ENCODE measurements at places on chromosomes 13 and 19.

- DNase-seq, result no peak
Observed at GRCh38 chr13:48539550-48539949, 6.7 kb upstream of the RCBTB2 start.

DNA sequence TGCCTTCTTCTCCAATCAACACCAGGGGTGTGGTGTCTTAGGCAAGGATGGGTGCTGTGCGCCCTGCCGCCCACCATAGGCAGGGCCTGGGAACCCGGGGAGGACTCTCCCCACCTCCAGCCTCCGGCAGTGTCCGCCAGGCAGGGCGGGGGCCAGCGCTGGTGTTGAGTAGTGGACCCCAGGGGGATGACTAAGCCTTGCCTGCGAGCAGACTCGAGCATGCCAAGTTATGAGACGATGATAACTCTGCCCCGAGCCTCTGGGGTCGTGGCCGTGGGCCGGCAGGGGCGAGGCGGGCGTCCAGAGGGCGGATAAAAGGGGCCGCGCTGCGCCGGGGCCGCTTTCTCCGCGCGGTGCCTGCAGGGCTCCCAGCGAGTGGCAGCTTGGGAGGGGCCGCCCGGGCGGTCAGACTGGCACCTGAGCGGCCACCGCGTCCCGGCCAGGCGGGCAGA lies at the start of gene MEDAG:
TSS of gene MEDAG (plus strand) at position 340 of the 452 bp plus-strand sequence. CDS start 245 bp downstream, outside the sequence.
- peak; percentile 85 for DNase-seq

GRCh38 chr19:19256072-19256969 lies 16.8 kb downstream of the TM6SF2 start:
- no peak for DNase-seq

DNA sequence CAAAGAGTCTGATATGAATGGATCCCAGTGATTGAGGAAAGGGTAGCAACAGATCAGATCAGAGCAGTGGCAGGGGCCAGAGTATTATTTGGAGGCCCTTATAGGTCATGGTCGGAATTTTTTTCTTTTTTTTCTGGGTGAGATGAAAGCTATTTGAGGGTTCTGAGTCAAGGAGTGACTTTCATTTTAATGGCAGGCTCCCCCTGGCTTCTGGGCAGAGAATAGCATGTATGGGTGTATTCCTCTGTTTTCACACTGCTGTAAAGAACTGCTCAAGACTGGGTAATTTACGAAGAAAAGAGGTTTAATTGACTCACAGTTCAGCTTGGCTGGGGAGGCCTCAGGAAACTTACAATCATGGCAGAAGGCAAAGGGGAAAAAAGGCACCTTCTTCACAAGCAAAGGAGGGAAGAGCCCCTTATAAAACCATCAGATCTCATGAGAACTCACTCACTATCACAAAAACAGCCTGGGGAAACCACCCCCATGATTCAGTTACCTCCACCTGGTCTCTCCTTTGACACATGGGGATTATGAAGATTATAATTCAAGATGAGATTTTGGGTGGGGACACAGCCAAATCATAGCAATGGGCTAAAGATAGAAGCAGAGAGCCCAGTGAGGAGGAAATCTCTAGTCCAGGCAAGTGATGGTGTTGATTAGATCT lies 3.0 kb upstream of the SLC6A16 start:
- no peak for DNase-seq

GRCh38 chr13:113275387-113275786 lies 21.7 kb upstream of the LAMP1 start:
- no peak for DNase-seq

DNA sequence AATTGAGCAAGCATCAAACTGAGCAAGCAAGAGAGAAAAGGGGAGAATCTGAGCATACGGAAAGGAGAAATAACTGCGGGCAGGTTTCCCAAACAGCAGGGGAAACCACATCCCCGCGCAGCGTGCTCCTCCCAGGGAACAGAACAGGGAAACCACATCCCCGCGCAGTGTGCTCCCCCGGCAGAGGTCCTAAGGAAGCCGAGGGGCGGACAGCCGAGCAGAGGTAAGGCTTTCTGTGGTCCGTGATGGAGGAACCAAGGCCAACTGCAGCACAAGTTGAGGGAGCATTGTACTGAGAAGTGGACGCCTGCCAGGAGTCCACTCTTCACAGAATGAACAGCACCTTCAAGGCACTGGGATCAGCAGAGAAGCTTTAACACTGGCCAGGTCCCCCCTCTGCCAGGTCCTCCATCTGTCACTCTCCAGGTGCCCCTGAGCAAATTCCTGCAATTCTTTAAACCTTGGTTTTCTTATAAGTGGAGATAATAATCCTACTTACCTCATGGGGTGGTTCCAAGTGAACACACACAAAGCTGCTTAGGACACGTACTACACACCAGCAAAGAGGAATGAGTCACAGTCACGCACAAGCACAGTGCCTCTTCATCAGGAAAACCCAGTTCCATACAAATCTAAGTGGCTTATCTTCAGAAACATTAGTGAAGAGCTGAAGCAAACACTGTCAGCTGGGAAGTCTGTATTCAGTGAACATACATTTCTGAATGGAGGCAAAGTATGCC lies 23.0 kb upstream of the LAMP1 start:
- no peak for DNase-seq
